Activated T-cell treated with anti-CD3 and anti-CD28 coated beads for 48 hours (primary cell): ENCODE measurements at places on chromosomes 2 and 18.
A peak's percentile ranks its signal among the peaks of the same experiment; 100 is the strongest.

DNA sequence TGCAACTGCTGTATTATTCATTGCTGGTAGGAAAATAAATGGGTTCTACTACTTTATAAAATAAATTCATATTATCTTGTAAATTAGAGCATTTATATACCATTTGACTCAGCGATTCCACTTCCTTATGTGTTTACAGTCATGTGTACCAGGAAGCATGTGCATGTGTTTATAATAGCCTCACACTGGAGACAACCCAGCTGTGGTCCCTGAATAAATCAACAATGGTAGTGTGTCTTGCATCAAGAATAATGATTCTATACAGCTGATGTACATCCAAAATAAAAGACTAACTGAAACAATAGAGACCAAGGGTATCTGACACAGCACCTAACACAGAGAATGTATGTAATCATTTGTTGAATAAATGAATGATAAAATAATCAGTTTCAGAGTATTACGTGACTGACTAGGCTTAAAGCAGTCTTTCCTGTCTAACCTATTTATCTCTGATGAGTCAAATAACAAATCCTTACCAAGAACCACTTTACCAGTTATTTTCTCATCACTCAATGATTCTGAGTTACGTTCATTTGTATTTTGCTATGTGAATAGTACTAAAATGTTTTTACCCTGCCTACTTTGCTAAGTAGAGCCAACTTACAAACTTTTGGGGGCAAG, 216.8 kb downstream of the UBE2E3 start:
- no peak for DNase-seq

DNA sequence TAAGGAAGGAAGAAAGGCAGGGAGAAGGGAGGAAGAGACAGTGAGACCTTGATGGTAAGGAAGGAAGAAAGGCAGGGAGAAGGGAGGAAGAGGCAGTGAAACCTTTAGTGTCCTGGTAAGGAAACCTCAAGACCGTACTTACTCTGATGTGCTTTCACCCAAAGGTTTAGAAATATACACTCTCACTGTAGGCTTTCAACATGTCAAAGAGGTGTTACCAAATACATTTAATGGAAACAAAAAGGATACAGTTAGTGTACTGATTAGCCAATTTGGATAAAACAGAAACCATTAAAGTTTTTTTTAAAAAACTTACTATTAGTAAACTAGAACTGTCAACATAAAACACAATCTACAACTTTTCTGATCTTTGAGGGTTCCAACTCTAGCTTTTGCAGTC, 7.1 kb downstream of the FBXO15 start:
- DNase-seq = no peak

- no peak for DNase-seq
These were observed 156.6 kb downstream of the DOK6 start for GRCh38 chr18:69557282-69557681.

DNA sequence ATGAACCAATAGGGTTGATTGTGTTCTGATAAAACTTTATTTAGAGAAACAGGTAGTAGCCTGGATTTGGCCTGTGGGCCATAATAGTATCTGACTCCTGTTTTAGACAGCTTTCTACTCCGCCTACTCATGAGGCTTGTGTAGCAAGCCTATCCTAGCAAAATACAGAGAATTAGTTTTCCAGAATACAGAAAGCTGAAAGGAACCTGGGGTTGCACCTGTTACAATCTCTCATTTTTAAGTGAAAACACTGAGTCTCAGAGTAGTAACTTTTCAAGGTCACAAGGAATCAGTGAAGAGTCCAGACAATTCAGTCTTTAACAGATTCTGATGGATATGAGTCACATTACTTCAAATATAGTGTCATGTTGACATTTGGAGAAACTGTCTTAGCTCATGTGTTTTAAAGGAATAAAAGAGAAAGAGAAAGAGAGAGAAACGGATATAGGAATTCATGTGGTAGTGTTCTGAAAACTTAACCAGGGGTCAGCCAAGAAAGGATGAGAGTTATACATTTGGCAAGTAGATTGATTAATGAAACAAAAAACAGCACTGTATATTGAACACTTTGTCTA, 17.0 kb downstream of the ARHGAP28 start:
- no peak for DNase-seq

- no peak for DNase-seq
These were observed 34.1 kb downstream of the RASGRP3 start for GRCh38 chr2:33510586-33510968.

- peak; percentile 21 for DNase-seq
These were observed at the start of gene AGAP1 for GRCh38 chr2:235493775-235494715. TSS of gene AGAP1 (plus strand) at chr2:235494043.

GRCh38 chr2:152555048-152555447, 162.2 kb downstream of the PRPF40A start:
- no peak for DNase-seq

- no peak for DNase-seq
These were observed 16.6 kb upstream of the PIK3C3 start for GRCh38 chr18:41938445-41938844.

GRCh38 chr2:237878-238277, 26.0 kb downstream of the SH3YL1 start:
- no peak for DNase-seq

GRCh38 chr2:101837354-101837753, 139.8 kb downstream of the MAP4K4 start:
- DNase-seq = no peak

DNA sequence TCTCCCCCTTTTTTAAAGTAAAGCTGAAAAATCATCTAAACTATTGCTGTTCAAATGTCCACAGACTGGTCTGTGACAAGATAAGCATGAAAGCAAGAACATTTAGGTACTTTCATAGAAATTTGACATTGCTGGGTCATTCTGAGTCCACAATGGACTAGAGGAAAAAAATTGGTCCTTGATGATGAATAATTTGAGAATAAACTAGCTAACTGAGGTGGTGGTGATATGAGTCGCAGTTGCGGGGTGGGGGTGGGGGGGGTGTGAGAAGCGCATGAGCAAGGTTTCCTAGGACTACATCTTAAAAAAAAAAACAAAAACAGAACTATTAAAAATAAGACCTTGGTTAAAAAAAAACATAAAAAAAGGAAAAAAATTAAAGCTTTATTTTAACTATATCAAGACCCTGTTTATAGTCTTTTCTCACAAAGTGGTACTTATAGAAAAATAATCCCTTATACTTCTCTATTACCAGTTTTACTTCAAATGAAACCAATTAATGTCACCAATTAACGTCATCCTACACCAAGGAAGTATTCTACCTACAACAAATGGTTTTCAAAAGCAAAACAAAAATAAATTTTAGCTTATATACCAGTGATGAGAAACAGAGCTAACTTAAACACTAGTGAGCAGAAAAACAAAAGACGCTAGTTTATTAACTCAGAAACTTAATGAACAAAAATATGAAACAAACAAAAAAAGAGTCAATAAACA, 88.1 kb downstream of the ASXL2 start:
- DNase-seq = no peak

DNA sequence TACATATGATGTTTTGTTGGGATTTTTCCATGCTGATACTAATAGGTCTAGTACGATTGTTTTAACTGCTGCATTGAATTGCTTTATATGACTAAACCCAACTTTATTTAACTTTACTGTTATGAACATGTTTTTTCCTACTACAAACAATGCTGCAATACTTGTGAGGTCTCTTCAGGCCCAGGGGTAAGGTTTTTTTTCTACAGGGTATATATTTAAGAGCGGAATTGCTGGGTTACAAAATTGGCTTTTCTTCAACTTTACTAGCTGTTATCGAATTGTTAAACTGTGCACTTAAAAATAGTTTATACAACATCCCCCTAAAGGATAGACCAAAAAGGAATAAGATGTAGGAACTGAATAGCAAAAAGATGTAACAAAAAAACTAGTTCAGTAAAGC, 78.5 kb upstream of the TMEM178A start:
- no peak for DNase-seq

DNA sequence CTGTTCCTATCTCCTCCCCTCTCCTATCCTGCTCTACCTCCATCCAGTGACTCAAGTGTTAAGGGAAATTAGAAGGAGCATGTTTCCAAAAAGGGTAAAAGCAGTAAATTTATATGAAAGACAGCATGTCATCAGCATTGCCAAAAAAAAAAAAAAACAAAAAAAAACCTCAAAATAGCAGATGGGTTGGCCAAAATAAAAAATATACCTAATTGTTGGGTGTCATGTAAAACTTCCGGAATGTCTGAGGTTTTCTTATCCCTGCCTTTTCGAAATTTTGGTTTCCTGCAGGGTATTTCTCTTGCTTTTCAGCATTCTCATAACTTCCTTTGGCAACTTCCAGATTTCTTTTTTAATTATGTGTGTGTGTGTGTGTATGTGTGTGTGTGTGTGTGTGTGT, 241.6 kb upstream of the FN1 start:
- no peak for DNase-seq

GRCh38 chr2:8229546-8229986, 452.3 kb upstream of the ID2 start:
- peak; percentile 33 for DNase-seq

GRCh38 chr18:8708670-8709069, 3.3 kb downstream of the MTCL1 start:
- no peak for DNase-seq

GRCh38 chr2:12824351-12824777, 107.6 kb downstream of the TRIB2 start:
- DNase-seq = no peak

DNA sequence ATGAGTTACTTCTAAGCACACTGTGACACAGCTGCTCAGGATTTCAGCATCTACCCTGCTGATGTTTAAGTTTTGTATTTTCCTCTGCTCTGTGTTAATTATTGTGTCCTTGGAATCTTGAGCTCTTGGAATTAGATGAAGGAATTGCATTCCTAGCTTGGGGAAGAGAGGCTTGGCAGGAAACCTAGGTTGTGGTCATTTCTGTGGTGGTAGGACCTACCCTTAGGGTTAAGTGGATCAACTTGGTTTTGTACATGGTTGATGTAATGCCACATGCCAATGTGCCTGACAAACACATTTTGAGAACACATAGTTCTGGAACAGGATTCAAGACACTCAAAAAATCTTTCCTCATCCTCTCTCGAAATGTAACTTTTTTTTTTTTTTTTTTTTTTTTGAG, 264.5 kb upstream of the MEX3C start:
- no peak for DNase-seq

DNA sequence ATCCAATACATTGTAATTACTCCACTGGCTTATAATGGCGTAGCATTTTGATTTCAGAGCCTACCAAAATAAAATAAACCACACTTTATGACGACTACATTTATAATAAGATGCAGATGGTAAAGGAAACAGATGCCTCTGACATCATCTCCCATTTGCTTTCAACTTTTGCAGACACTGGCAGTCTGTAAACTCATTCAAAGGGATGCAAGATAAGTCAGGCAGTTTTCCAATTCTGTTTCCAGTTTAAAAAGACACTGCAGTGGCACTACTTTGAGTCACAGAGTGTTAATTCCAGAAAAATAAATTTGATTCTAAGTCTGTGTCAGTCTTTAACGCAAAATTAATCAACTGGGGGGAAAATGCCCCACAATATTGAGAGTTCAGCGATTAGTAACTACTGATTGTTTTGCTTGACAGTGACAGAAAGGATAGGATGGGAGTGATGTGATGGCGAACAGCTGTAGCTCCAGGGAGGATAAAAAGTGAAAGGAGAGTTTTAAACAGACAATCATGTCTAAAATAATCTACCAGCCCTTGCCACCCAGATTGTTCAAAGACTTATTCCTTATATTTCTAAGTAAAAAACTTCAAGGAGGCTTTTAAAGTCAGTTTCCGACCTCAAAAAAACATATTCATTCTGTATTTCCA, 6.7 kb downstream of the DSEL start:
- DNase-seq = no peak

GRCh38 chr18:55694291-55694690, 106.3 kb upstream of the TCF4 start:
- DNase-seq = no peak

DNA sequence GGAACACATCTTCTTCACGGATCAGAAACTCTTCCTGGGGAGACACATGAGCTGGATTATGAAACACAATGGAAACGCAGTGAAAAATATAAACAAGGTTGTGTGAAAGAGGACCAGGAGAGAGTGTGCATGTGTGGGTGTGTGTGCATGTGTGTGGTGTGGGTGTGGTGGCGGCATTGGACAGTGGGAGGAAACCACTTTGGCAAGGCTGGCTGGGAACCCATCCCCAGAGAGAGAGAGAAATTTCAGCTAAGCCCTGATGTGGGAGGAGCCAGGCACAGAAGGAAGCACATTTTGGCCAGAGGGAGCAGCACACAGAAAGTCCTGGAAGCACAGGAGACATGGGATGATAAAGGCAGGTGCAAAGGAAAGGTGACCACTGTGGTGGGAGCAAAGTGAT, 147.6 kb upstream of the COPS8 start:
- no peak for DNase-seq

GRCh38 chr2:29192526-29192925, 77.3 kb downstream of the CLIP4 start:
- DNase-seq = no peak

DNA sequence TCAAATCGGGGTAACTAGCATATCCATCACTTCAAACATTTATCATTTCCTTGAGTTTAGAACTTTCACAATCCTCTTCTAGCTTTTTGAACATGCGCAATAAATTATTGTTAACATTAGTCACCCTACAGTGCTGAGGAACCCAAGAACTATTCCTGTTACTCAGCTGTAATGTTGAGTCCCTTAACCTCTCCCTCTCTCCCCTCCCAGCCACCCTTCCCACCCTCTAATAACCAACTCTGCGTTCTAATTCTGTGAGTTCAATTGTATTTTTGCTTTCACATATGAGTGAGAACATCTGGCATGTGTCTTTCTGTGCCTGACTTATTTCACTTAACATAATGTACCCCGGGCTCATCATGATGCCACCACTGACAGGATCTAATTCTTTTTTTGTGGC, 78.6 kb upstream of the RANBP2 start:
- DNase-seq = no peak

DNA sequence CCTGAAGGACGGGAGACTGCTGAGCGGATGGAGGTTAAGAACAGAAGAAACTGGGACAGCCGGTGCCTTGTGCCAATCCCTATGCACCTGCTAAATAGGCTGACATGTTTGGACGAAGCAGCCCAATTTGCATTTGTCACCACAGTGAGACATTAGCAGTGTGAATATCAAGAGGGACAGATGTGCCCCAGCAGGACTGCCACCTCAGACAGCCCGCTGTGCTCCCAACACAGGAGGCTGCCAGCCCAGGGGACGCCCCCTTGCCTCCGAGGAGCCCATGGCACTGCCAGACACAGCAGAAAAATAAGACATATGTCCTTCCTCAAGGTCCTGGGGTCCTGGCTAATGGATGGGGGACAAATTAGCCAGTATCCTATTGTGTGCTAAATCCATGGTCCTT, 306.7 kb upstream of the POU3F3 start:
- DNase-seq = no peak

GRCh38 chr2:186907897-186908296, 58.9 kb upstream of the ZSWIM2 start:
- no peak for DNase-seq
